HCT116 (cell line): ENCODE measurements at places on chromosomes 4 and X. TPM values are rescaled to one million over a fixed set of nuclear protein-coding genes. Genes with fewer than 3 reads are reported as not detected.

INTU gene
- 12.0 TPM for total RNA-seq

MAP7D2 gene
- total RNA-seq = 0.15 TPM

MAGEB17 gene
- not detected for total RNA-seq

- no peaks in the 10 kb centered on the region for H3K36me3 ChIP-seq
- H3K27me3 ChIP-seq = no peaks in the 10 kb centered on the region
- H3K27ac ChIP-seq = no peak overlapping the region
- DNase-seq = no peak
These were observed 18.5 kb downstream of the CC2D2A start for GRCh38 chr4:15488136-15488535.

DNA sequence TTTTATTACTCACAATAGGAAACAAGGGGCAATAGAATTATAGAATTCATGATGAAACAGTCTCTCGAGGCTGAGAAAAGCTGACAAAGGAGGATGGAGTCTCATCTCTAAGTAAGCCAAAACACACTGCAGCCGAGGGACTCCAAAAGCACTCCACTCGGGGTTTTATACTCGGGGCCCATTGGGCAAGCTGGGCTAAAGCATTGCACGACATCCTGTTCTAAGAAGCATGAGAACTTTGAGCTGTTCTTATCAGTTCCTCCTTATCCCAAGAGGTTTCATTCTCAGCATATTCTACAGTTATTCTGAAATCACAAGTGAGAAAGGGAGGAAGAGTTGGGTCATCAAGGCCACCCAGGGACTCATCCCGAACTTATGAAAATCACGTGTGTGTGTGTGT, 1475.5 kb downstream of the PCDH18 start:
- no peak for DNase-seq
- no peaks in the 10 kb centered on the region for H3K4me1 ChIP-seq
- no peak overlapping the region for H3K4me3 ChIP-seq
- no peak overlapping the region for H3K27ac ChIP-seq
- H3K27me3 ChIP-seq = no peaks in the 10 kb centered on the region

DNA sequence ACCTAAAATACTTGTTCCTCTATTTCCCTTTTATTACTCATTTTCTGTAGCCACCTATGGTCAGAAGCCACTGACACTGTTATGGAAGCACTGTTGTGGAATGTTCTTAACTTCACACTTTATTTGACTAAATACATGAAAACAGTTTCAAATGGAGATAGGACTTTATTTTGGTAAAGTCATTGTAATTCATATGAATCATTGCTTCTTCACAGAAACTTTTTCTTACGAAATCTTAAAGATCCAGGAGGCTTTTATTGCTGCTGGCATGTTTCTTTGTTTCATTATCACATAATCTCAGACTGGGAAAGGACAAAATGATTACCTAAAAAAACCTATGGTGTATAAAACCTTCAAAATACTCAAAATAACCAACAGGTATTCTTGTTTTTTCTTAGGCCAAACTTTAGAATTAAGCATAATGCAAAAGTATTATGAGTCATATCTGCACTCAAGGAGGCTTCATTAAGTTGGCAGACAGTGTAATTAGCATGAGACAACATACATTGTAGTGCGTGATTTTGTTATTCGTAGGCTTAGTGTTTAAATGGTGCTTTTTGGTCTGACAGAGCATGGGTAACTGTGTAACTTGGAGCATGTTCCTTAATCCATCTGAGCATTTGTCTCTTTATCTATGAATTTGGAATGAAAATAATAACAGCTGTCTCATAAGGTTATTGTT, 58.0 kb downstream of the SH3BGRL start:
- no peak for DNase-seq
- H3K27me3 ChIP-seq = no peaks in the 10 kb centered on the region
- no peaks in the 10 kb centered on the region for H3K36me3 ChIP-seq
- no peak overlapping the region for H3K27ac ChIP-seq
- H3K4me1 ChIP-seq = no peaks in the 10 kb centered on the region
